ENCODE measurements at places on chromosomes 16 and 17.

GRCh38 chr17:8923762-8924161 lies 41.7 kb downstream of the PIK3R5 start:
- no peak for DNase-seq

DNA sequence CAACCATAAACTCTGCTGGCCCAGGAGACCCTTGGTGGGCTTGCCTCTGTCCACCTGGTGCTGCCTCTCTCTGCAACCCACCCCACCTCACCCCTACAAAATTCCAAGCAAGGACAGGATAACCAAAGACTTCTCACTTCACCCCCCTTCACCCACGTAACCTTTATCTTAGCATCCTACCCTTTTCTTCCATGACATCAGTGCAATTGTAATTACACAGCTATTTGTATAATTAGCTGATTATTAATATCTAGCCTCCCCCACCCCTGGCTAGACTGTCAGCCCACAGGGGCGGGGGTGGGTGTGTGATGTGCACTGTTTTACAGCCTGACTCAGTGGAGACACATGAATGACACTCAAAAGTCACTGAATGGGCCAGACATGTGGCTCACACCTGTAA lies 262.2 kb downstream of the MRTFB start:
- no peak for DNase-seq

DNA sequence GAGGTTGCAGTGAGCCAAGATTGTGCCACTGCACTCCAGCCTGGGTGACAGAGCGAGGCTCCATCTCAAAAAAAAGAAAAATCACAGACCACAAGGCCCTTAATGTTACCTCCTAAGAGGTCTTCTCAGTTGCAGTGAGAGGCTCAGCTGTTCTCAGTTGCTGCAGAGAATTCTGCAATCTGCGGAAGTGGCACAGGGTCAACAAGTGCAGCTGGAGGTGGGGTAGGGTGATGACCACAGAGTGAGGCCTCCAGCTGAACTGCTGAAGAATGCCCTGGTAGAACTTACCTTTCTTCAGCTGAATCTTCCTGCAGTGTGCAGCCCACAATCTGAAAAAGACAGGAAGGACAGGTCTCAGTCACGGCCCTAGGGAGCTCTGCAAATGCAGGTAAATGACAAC lies 26.3 kb downstream of the CNTNAP1 start:
- no peak for DNase-seq

DNA sequence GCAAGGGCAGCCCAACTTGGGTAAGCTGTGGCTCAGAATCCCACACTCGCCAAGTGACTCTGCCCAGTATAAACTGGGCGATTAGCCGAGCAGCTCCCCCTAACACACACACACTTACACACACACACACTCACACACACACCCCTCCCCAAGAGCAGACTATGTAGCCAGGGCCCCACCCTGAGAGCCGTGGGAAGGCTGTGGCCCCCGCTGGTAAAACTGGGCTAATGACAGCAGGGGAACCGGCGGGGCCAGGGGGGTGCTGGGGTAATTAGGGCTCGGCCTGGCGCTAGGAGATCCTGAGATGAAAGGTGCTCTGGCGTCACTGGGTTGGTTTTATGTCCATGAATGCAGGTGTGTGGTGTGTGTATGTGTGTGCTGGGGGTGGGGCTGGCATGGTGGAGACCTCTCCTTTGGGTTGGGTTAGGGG lies 1.1 kb upstream of the THRA start:
- no peak for DNase-seq

- peak; percentile 80 for DNase-seq
Observed at GRCh38 chr17:6555331-6556120, 829 bp downstream of the PITPNM3 start.

DNA sequence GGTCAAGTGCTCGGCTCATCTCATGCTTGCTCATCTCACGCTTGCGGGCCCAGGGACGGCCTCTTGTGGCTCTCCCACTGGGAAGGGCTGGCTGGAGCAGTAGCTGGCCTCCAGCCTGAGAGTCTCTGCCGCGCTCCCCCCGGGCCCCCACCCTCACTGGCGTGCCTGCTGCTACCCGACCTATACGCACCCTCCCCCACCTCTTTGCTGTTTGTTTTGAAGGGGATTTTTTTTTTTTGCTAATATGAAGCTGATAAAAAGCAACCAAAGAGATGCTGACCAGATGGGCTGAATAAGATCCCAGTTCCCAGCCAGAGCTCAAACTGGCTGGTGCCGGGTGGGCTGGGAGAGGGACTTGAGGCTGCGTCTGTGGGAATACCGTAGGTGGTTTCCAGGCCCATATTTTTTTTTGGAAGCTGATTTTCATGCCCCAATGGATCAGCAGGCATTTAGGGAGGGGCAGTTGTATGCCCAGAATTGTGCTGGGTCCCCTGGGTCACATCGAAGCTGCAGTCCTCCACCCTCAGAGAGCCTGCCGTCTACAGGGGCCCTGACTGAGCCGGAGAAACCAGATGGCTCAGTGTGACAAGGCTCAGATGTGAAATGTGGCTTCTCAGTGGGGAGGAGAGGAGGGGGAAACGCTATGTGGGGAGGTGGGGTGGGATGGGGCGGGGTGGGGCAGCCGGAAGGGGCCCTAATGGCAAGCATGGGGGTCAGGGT lies 115.0 kb downstream of the RAP1GAP2 start:
- DNase-seq = no peak
